ENCODE measurements at places on chromosomes 2 and 18.

- DNase-seq: no peak
Measured at GRCh38 chr2:39667886-39668276, 2.2 kb downstream of the TMEM178A start.

DNA sequence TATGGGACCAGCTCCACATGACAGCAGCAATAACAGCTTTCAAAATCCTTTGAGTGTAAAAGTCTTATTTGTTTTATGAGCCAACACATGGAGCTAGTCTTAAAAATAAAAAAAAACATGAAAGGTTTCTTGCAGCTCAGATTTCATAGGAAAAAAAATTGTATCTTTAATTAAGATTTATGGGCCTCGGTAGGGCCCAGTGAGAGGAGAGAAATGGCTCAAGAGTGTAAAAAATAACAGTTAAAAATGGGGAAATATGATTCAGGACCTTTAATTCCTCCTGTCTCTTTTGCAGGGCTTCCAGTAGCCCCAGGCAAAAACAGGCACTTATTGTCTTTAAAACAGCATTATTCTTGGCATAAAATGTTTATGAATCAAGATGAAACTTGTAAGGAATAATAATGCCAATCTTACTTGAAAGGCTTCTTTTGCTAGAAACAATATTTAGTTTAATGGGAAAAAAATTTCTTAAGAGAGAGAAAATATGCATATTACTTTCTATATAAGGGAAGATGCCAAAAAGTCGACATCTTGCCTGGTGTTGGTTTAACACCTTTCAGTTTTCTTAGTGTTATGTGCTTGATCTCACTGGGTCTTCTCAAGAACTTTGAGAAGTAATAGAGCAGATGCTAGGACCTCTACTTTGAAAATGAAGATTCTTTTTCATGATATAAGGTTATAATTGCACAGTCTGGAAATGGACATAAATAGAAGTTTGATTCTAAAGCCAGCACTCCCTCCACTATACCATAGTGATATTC, 71.3 kb upstream of the SETBP1 start:
- DNase-seq: no peak

GRCh38 chr2:6314218-6314960, 551.3 kb downstream of the CMPK2 start:
- DNase-seq: no peak

DNA sequence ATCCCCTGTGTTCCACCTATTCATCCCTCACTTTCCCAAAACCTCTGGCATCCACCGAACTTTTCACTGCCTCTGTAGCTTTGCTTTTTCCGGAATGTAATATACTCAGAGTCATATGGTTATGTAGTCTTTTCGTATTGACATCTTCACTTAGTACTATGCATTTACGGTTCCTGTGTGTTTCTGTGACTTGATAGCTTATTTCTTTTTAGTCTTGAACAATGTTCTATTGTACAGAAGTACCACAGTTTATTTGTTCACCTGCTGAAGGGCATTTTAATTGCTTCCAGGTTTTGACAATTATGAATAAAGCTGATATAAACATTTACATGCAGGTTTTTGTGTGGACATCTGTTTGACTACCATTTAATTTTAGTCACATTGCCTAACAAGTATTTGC, 154.7 kb upstream of the DOK6 start:
- DNase-seq: no peak

Measured in NCI-H2107 (cell line).